Mesothelial cell of epicardium (in vitro differentiated cells): ENCODE measurements at places on chromosomes 7 and 10.
A peak's percentile ranks its signal among the peaks of the same experiment; 100 is the strongest.

GRCh38 chr7:43295429-43295828 lies 183.0 kb downstream of the HECW1 start:
- no peak overlapping the region for H3K4me3 ChIP-seq
- peaks cover 32% of the 10 kb centered on the region for H3K4me1 ChIP-seq
- no peak for DNase-seq
- H3K36me3 ChIP-seq: no peaks in the 10 kb centered on the region

DNA sequence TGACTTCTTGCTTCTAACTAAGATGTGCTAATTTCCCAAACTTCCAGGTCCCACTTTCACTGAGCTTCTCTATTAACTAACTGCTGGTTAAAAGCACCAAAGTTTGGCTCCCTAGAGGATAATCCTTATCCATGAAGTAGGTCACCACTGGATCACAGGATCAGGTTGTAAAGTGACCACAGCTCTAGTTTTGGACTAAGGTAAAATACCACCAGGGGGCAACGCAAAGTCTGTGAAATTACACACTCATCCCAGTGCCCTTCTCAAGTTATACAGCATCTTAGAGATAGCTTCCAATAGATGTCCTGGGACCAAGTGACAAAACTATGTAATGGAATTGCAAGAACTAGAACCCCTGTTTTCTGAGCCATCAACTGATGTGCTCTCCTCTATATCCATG lies 116.4 kb upstream of the ASAH2 start:
- H3K27me3 ChIP-seq: no peaks in the 10 kb centered on the region
- no peaks in the 10 kb centered on the region for H3K36me3 ChIP-seq
- H3K4me1 ChIP-seq: no peaks in the 10 kb centered on the region
- DNase-seq: no peak
- no peak overlapping the region for H3K27ac ChIP-seq

GRCh38 chr7:159039716-159040115 lies 105.0 kb downstream of the VIPR2 start:
- no peak overlapping the region for H3K4me3 ChIP-seq
- DNase-seq: no peak
- H3K4me1 ChIP-seq: peaks cover 14% of the 10 kb centered on the region
- H3K27ac ChIP-seq: no peak overlapping the region
- no peaks in the 10 kb centered on the region for H3K36me3 ChIP-seq

- no peaks in the 10 kb centered on the region for H3K36me3 ChIP-seq
- no peak for DNase-seq
Measured at GRCh38 chr7:24827027-24827426, 69.8 kb upstream of the GSDME start.

DNA sequence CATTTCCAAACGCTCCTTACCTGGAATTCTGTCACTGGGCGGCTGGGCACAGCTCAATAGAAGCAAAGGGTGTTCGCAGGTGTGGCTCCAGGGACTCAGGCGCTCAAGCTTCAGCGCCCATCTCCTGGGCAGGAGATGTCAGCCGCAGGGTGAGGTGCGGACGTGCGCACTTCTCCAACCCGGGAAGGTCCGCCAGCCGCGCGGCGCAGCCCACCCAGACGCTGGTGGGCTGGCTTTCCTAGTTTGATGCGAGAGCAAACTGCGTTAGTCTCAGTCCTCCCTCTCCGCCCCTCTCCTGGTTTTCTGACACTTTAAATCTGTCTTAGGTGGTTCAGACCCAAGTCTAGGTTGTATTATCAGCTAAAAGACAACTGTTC lies 267 bp downstream of the CALCR start:
- DNase-seq: no peak
- H3K4me3 ChIP-seq: peak overlapping the region; percentile 73
- H3K4me1 ChIP-seq: peaks cover 15% of the 10 kb centered on the region
- H3K36me3 ChIP-seq: no peaks in the 10 kb centered on the region
- no peak overlapping the region for H3K27ac ChIP-seq

- no peak overlapping the region for H3K27ac ChIP-seq
- DNase-seq: no peak
- peaks cover 19% of the 10 kb centered on the region for H3K4me1 ChIP-seq
- no peaks in the 10 kb centered on the region for H3K27me3 ChIP-seq
Measured at GRCh38 chr10:125003901-125004467, 62.1 kb downstream of the ZRANB1 start.
